ENCODE measurements at places on chromosomes 3 and 15.

- DNase-seq: no peak
These were observed 238.7 kb downstream of the ISL2 start for GRCh38 chr15:76575274-76575673.

GRCh38 chr15:75059607-75060006, 36.2 kb downstream of the PPCDC start:
- no peak for DNase-seq

GRCh38 chr3:35921718-35922117, 282.4 kb downstream of the ARPP21 start:
- no peak for DNase-seq

DNA sequence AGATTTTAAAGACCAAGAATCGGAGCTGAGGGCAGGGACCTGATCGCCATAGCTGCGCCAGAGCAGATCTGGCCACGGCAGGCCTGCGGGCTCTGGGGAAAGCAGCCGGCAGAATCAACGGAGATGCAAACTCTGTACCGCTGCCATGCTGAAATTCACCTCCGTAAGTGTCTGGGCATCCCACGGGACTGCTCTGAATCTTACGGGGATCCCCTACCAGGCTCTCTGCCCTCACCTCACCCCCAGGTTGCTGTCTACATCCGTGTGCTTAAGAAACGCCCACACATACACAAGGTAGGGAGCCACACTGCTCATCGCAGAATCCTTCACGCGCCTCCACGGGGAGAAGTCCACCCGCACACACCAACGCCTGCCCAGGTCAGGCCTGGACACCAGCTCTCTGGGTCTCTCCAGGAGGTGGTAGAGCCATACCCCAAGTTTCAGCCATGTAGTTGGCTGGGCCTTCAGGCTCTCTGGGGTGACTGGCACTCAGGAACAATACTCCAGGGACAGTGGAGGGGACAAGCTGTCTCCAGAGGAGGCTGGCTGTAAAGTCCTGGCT, 33.5 kb downstream of the FAM174B start:
- DNase-seq: no peak

Data from fibroblast of gingiva (primary cell).